ENCODE measurements at places on chromosomes 7 and 10.

GRCh38 chr7:39132306-39132705 is 154.6 kb downstream of the POU6F2 start:
- no peak for DNase-seq

DNA sequence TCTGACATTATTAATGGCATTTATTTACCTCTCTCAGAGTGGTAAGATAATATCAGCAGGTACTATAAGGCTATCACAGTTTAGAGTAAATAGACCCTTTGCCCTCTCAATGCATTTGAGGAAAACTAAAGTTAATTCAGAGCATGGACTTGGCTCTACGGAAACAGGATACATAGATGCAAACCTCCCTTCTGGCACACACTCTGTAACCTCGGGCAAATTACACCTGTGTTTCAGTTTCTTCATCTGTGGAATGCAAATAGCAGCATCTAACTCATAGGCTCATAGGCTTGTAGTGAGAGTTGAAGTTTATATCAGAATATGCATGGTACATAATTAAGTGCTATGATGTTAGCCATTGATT is 5.6 kb downstream of the RAPGEF5 start:
- no peak for DNase-seq

GRCh38 chr10:94260455-94260854 is 102.3 kb downstream of the NOC3L start:
- no peak for DNase-seq

DNA sequence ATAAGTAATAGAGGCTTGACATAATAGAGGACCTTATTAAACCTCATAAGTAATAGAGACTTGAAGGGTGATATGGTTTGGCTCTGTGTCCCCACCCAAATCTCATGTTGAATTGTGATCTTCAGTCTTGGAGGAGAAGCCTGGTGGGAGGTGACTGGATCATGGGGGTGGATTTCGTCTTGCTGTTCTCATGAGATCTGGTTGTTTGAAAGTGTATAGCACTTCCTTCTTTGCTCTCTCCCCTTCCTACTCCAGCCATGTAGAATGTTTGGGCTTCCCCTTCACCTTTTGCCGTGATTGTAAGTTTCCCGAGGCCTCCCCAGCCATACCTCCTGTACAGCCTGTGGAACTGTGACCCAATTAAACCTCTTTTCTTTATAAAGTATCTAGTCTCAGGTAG is 8.6 kb downstream of the KIFBP start:
- DNase-seq, result no peak

DNA sequence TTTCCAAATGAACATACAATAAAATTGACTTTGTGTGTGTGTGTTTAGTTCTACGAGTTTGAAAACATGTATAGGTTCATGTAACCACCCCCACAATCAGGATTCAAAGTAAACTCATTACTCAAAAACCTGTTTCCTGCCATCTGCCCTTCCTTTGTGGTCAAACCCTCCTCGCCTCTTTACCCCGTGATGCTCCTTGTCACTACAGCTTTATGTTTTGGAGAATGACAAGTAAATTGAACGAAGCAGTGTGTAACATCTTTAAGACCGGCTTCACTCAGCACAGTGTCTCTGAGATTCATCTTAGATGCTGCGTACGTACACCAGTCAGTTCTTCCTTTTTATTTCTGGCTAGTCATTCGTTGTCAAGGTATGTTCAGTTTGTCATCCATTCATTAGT is 54.6 kb upstream of the MKI67 start:
- DNase-seq, result no peak

DNA sequence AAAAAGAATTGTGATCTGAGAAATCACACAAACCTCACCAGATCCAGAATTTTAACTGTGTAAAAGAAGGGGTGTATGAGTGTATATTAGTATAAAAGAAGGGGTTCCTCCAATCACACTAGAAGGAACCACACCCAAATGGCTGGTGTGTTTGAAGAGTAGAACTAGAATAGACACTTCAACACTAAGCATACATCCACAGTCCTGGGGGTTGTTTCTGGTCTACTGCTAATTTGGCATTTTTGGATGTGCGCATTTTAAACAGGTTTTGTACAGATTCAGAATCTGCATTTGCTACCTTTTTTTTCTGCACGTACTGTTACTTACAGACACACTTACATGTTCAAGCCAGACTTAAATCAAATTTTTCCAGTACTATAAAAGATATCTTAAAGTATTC is 64.6 kb downstream of the PDE1C start:
- DNase-seq, result no peak

DNA sequence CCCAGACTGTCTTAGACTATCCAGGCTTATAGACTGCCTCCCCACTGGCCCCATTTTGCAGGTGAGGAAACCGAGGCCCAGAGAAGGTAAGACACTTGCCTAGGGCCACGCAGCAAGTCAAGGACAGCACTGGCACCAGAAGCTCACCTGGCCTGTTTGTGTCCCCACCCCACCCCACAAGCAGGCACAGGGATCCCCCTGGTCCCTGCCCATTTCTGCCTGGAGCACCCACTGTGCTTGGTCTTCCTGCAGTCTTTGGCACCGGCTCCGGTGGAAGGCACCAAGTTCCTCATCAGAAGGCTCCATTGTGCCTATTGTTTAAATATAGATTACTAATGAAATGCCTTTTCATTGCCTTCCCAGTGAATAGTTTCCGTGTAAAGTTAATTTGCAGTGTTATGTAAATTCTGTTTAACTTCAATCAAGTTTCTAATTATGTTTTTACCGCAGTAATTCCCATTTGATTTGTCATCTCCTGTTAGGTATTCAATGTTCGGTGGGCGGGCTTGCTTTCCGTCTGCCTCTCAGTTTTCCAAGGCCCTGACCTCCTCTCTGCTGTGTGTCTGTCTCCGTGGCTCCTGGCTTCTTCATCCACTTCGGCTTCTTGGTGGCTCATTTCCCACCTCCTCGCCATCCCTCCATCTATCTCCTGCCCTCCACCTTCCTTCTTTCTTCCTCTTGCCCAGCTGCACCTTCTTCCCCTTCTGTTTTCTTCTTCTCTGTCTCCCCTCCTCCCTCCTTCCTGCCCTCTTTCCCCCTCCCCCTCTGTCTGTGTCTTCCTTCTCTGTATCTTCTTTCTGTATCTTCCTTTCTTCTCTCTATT is 75.8 kb downstream of the ZMIZ1 start:
- no peak for DNase-seq
